ENCODE measurements at places on chromosomes 2 and 18.

- H3K4me1 ChIP-seq: no peaks in the 10 kb centered on the region
- H3K4me3 ChIP-seq: no peak overlapping the region
- no peak for DNase-seq
- H3K27me3 ChIP-seq: no peaks in the 10 kb centered on the region
Measured at GRCh38 chr18:61528961-61529360, 195.7 kb downstream of the CDH20 start.

DNA sequence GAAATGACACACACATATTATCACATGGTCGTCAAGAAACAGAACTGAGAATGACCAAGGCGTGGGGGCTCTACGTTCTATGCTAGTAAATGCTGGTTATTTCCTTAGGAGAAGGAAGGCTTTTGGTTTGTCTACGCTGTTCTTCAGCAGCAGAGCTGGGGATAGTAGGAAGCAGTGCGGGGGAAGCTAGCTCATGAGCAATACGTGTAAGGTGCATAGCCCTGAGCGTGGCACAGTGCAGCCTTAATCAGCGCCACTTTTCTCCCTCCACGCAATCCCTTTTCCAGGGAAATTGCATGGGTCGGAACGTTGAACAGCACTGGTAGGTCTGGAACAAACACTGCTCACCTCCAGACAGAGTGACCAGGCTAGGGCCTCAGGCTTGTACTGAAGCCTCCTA lies 199.6 kb upstream of the FBXO11 start:
- no peak overlapping the region for H3K27ac ChIP-seq
- peaks cover 11% of the 10 kb centered on the region for H3K4me1 ChIP-seq
- DNase-seq: no peak
- H3K36me3 ChIP-seq: no peaks in the 10 kb centered on the region
- peaks cover 7% of the 10 kb centered on the region for H3K27me3 ChIP-seq

DNA sequence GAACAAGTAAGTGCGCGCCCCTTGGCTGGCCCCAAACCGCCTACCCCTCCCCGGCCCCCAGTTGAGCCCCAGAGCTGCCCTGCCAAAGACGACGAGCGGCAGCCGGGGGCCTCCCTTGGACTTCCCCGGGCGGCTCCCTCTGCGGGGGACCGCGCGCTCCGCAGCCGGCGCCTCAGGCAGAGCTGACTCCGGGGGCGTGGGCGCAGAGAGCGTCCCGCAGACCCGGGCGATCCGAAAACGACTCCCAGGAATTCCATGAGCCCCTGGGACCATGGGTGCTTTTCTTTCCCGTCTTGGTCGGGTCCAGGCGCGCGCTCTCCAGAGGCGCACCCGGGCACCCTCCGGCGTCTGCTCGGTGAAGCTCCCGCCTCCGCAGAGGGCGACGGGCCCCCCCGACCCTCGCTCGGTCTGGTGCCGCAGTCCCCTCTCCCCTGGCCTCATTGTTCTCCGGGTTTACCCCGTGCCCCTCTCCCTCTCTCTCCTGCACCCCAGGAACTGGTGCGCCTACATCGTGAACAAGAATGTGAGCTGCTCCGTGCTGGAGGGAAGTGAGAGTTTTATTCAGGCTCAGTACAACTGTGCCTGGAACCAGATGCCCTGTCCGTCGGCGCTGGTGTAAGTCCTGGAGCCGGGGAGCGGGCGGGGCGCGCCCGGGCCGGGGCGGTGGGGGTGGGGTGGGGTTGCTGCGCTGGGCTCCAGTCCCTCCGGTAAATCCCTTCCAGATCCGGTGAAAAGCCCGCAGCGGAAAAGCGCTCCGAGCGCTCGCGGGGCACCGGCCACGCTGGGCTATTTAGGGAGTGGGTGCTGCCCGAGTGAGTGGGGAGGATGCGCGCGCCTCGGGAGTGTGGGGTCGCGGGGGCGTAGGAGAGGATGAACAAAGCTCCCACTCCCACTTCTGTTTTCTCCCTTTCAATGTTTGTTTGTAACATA lies 776 bp downstream of the EMILIN2 start:
- peak overlapping the region; percentile 72 for H3K4me3 ChIP-seq
- peaks cover 15% of the 10 kb centered on the region for H3K4me1 ChIP-seq
- DNase-seq: peak; percentile 27

DNA sequence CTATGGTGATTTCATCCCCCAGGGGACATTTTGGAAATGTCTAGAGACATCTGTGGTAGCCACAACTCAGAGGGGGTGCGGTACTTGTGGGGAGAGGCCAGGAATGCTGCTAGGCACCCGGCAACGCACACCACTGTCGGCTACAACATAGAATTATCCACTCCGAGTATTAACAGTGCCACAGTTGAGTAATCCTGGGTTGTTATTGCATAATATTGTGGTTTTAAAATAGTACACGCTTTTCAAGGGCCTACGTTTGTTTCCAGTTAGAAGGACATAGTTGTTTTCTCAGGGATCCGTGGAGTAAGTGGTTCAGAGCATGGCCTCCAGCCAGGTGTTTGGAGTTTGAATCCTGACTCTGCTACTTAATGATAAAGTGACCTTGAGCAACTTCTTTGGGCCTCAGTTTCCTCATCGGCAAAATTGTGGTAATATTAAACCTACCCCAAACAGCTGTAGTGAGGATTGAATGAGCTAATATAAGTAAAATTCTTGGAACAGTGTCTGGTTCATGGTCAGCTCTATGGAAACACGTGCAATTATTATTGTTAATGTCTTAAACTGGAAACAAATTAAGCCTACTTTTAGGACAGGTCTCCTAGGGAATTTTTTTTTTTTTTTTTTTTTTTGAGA lies 24.5 kb downstream of the CYP27A1 start:
- no peak overlapping the region for H3K27ac ChIP-seq
- no peak overlapping the region for H3K4me3 ChIP-seq
- H3K36me3 ChIP-seq: peaks cover 2% of the 10 kb centered on the region
- no peak for DNase-seq
- peaks cover 12% of the 10 kb centered on the region for H3K4me1 ChIP-seq
- H3K27me3 ChIP-seq: peaks cover 35% of the 10 kb centered on the region

- no peaks in the 10 kb centered on the region for H3K27me3 ChIP-seq
- no peak overlapping the region for H3K27ac ChIP-seq
- no peaks in the 10 kb centered on the region for H3K4me1 ChIP-seq
- no peak for DNase-seq
Measured at GRCh38 chr18:28128659-28128980, 48.3 kb downstream of the CDH2 start.

DNA sequence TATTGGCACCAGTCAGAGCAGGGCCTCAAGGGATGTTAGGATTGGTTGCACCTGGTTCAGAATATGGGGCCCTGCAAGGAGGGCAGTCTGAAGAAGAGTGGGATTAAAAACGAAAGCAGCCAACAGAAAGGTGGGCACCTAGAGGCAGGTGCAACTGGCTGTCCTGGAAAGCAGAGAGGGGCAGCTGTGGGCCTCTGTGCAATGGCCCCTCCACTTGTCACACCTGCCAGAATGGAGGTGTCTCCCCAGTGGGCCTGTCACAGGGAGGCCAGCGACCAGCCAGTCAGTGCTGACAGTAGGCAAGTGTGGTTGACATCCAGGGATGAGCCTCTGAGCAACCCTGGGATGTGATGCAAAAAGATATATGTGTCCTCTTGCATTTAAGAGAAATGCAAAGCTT lies 37.7 kb downstream of the INPP4A start:
- H3K27me3 ChIP-seq: no peaks in the 10 kb centered on the region
- peak overlapping the region; percentile 51 for H3K4me3 ChIP-seq
- H3K36me3 ChIP-seq: peaks cover 53% of the 10 kb centered on the region
- H3K27ac ChIP-seq: peak overlapping the region; percentile 86
- peaks cover 99% of the 10 kb centered on the region for H3K4me1 ChIP-seq

- DNase-seq: no peak
- peaks cover 66% of the 10 kb centered on the region for H3K27me3 ChIP-seq
- no peak overlapping the region for H3K4me3 ChIP-seq
Measured at GRCh38 chr18:50558157-50558556, 1.7 kb upstream of the MAPK4 start.

DNA sequence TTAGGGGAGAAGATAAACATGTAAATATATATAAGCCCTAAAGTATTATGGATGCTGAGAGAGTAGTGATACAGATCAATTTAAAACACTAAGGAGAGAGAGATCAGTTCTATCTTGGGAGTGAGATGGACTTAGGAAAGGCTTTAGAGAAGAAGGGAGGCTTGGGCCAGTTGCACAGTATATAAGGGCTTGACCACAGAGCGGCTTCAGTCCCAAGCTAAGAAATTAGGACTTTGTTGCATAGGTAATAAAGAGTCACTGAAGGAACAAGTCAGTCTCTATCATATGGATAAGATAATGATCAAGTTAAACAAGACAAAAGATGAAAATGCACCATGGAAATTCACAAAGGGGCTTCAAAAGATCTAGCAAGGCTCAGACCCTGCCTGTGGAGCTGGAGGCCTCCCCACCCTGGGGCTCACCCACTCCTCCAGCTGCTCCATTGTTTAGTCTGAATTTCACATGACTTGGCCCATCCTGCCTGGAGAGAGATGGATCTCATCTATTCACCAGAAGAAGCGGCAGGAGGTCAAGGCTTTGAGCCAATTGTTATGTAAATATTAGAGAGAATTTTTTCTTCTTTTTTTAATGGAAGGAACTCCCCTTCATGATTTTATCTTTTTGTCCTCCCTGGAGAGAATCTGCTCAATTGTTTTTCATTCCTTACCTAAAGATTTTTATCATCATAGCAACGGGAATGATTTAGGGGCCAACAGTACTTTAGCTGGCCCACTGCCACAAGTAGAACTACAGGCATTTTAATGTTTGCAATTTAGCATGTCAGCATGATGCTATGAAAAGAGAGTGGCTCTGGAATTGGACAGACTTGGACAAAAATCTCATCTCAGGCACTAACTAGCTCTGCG lies 44.0 kb downstream of the GYPC start:
- H3K27me3 ChIP-seq: no peaks in the 10 kb centered on the region
- H3K27ac ChIP-seq: peak overlapping the region; percentile 64
- no peak overlapping the region for H3K4me3 ChIP-seq
- H3K36me3 ChIP-seq: peaks cover 49% of the 10 kb centered on the region
- H3K4me1 ChIP-seq: no peaks in the 10 kb centered on the region

- peaks cover 5% of the 10 kb centered on the region for H3K4me1 ChIP-seq
- no peak for DNase-seq
- H3K36me3 ChIP-seq: no peaks in the 10 kb centered on the region
- peaks cover 6% of the 10 kb centered on the region for H3K27me3 ChIP-seq
Measured at GRCh38 chr2:37390777-37391176, 46.3 kb downstream of the QPCT start.

- peaks cover 43% of the 10 kb centered on the region for H3K4me1 ChIP-seq
- H3K4me3 ChIP-seq: no peak overlapping the region
- H3K27me3 ChIP-seq: no peaks in the 10 kb centered on the region
- no peak for DNase-seq
- H3K27ac ChIP-seq: no peak overlapping the region
- H3K36me3 ChIP-seq: peaks cover 61% of the 10 kb centered on the region
Measured at GRCh38 chr2:55235724-55236538, 3.4 kb downstream of the RPS27A start.

DNA sequence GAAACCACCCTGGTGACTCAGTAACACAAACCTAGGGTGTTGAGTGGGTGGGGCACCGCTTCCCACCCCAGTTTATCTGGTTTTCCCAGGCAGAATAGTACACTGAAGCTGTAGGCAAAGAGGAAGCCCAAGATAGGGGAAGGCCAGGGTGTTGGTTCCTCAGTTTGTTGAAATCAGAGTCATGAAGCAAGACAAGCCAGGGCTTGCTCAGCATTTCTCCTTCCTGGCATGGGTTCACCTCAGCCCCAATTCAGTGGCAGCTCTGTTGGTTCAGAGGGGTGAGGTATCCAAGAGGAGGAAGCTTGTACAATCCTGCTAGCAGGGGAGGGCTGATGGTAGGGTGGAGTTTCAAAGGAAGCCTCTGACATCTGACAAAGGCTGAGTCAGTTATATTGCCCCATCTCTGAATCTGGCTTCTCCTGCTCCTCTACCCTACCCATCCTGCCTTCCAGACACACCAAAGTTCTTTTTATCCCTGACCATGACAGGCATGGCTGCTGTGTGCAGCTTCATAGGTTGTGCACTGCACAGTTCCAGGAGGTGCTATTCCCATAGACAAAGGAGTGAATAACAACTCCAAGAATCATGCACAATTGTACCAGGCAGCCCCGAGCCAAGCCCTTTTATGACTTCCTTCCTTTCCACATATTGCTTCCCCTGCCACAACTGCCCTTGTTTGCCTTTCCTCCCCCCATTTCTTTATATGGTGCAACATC lies 24.9 kb upstream of the RAB10 start:
- H3K27ac ChIP-seq: no peak overlapping the region
- no peak overlapping the region for H3K4me3 ChIP-seq
- no peak for DNase-seq
- no peaks in the 10 kb centered on the region for H3K36me3 ChIP-seq
- H3K27me3 ChIP-seq: no peaks in the 10 kb centered on the region
- H3K4me1 ChIP-seq: peaks cover 4% of the 10 kb centered on the region

- peaks cover 20% of the 10 kb centered on the region for H3K36me3 ChIP-seq
- no peak for DNase-seq
- H3K27me3 ChIP-seq: no peaks in the 10 kb centered on the region
- peaks cover 8% of the 10 kb centered on the region for H3K4me1 ChIP-seq
- no peak overlapping the region for H3K27ac ChIP-seq
Measured at GRCh38 chr18:42052122-42052708, 97.2 kb downstream of the PIK3C3 start.

GRCh38 chr2:16625759-16626158 lies 39.9 kb downstream of the CYRIA start:
- H3K27ac ChIP-seq: no peak overlapping the region
- no peaks in the 10 kb centered on the region for H3K36me3 ChIP-seq
- H3K27me3 ChIP-seq: peaks cover 3% of the 10 kb centered on the region
- DNase-seq: no peak
- peaks cover 21% of the 10 kb centered on the region for H3K4me1 ChIP-seq
- no peak overlapping the region for H3K4me3 ChIP-seq

- H3K27ac ChIP-seq: no peak overlapping the region
- no peak overlapping the region for H3K4me3 ChIP-seq
- peaks cover 23% of the 10 kb centered on the region for H3K4me1 ChIP-seq
- H3K27me3 ChIP-seq: peaks cover 38% of the 10 kb centered on the region
Measured at GRCh38 chr18:76619621-76620315, 124.7 kb upstream of the ZNF516 start.

GRCh38 chr2:95057535-95058370 lies 32.2 kb downstream of the MAL start:
- H3K4me1 ChIP-seq: peaks cover 61% of the 10 kb centered on the region
- DNase-seq: no peak
- peak overlapping the region; percentile 70 for H3K27ac ChIP-seq

GRCh38 chr2:229370509-229370908 lies 99.4 kb upstream of the PID1 start:
- no peaks in the 10 kb centered on the region for H3K27me3 ChIP-seq
- no peak overlapping the region for H3K4me3 ChIP-seq
- H3K4me1 ChIP-seq: no peaks in the 10 kb centered on the region
- DNase-seq: no peak
- no peak overlapping the region for H3K27ac ChIP-seq

All from activated CD8-positive, alpha-beta T cell treated with anti-CD3 and anti-CD28 coated beads, Interleukin-2, amount 10 ng/mL, durations not matched to agents 7 days and 5 days (primary cell).